Activated T-cell treated with anti-CD3 and anti-CD28 coated beads, Interleukin-2, amount 50 U/mL, for 72 hours (primary cell): ENCODE measurements at places on chromosomes 3 and 15.

DNA sequence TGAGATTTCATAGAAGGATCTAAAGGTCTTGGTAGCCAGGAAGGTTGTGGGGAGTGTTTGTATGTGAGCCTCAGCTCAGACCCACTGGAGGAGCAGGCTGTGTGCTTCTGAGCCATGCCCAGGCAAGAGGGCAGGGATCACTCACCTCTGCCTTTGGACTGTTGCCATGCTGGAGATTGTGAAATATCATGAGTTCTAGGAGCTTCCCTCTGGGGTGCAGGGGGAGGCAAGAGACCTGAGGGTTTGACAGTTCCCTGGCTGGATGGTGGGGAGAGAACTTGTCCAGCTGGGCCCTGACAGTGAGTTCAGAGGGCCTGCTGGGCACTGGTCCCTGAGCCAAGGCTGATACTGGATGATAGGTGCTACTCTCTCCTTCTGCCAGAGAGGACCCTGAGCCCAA is 6.0 kb downstream of the SLC6A1 start:
- no peak for DNase-seq

DNA sequence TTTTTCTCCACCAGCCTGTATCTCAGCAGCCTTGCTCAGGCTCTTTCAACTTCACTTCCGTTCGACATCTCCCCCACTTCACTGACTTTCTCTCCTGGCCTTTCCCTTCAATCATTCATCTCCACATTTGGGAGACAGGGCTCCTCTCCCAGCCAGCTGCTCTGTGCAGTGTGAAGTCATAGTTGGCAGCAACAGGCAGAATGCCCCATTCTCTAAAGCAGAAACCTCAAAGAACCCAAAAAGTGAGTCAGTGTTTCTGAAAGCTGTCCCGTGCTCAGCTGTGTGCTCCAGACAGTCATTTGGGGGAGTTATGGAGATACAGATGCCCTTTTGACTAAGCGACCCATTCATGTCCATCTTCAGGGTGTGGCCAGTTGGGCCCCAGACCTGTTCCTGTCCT is 54.3 kb downstream of the NTRK3 start:
- no peak for DNase-seq

DNA sequence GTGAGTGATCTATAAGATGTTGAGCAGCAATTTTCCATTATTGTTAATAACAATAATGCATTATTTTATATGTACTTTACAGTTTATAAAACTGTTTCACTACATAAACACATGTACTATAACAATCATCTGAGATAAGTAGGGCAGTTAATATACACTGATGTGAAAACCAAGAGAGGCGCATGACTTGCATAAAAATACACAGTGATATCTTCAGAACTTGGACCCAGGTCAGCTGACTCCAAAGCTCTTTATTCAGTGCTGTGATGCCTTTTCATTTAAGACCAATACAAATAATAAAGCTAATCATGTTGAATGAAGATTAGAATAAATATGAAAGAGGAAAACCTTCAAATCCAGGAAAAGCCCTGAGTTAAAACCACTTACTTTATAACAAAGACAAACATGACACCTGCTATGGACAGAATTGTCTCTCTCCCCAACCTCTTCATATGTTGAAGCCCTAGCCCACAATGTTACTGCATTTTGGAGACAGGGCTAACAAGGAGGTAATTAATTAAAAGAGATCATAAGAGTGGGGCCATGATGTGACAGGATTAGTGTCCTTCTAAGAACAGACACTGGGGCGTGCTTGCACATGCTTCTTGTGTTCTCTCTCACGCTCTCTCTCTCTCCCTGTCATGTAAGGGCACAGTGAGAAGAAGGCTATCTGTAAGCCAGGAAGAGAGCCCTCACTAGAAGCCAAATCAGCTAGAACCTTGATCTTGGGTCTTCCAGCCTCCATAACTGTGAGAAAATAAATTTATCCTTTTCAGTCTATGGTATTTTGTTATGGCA is 55.8 kb upstream of the TSPAN3 start:
- no peak for DNase-seq

DNA sequence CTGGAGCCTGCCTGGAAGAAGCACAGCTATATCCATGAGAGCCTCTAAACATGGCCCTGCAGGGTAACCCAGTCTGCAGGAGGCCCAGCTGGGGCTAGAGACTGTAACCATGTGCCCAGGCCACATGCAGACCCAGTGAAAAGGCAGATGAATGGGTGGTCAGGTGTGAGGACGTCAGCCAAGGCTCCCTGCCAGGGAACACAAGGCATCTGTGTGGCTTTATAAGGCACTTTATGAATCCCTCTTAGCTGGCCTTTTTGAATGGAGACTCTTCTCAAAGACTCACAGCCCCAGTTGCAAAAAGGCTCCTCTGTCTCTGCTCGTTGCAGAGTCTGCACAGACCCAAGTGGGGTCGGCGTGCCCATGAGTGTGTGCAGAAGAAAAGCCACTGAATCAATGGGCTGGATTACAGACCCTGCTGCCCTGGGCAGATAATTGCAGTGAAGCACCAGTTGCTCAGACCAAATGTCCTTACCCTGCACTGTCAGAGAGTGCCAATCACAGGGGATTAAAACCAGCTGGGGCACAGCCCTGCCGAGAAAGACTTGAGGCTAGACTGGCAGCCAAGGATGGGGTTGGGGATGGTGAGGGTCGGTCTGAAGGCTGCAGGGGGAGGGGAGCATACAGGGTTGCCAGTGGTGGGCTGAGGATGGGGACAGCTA is 154.2 kb downstream of the RAB11A start:
- no peak for DNase-seq

DNA sequence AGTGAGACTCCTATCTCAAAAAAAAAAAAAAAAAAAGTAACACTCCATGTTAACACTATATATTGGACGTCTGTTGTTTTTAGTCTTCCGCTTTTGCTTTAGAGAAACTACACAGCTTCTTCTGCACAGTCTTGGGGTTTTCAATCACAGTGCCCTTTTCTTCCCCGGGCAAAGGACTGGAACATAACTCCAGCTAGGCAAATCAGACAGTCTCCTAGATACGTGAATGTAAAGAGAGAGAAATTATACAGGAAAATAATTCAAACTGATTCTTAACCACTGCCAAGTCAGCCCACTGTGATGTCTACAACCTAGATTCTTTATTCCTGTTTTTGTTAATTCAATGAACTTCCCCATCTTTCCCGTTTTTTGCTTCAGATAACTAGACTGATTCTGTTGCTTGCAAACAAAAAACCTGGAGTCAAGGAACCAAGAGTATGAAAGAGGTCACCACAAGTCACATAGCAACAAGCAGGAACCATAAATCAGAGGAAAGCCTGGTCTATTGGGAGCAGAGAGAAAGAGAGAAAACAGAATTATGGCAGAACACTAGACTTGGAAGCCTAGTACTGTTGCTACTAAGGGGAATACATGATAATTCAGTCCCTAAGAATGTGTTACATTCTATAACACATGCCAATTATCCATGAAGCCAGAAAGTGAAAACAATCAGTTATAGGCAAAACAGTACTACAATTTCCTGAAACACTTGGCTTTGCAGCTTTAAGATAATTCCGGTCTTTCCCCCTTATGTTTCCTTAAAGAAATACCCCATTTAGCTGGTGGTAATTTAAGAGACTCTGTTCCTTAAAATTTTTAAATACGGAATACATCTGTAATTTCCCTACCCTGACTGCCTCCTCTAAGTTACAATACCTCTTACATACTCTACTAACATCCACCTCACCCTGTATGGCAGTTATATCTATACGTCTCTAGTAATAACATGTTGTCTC is 63.1 kb downstream of the TBL1XR1 start:
- DNase-seq: no peak

DNA sequence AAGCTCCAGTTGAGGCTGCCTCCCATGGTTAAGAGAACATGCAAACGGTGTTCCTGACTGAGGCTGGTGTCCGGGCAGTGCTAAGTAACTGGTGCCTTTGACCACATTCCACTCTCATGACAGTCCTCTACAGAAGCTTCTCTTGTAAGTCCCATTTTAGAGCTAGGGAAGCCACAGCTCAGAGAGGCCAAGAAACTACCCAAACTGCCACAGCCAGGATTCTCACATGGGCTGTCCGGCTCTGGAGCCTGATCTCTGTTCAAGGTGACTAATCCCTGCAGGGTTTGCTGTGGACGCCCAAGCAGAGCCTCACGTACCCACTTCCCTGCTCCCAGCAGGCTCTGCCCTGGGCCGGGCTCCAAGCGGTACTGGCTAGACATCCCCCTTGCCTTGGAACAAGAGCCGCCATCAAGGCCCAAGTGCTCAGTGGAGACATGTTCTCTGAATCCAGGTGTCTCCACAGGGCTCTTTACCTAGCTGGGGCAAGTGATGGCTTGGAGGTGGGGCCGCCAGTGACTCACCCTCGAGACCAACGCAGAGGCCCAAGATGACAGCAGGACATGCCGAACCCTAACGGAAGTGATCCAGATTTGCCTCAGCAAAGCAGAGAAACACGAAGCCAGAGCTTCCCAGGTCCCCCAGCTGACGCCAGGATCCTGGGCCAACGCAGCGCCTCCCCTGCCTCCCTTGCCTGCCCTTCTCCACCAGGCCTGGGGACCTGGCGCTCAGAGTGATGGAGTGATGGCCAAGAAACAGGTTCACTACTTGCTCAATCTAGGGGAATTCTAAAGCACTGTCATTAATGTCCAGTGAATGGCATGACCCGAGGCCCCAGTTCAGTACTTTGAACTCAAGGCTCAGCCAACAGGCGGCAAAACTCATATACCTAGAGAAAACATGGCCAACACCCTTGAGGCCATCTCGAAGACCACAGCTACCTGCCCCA is 24.4 kb downstream of the KLHL25 start:
- no peak for DNase-seq

GRCh38 chr3:12991861-12992281 is 81.4 kb downstream of the IQSEC1 start:
- DNase-seq: no peak

DNA sequence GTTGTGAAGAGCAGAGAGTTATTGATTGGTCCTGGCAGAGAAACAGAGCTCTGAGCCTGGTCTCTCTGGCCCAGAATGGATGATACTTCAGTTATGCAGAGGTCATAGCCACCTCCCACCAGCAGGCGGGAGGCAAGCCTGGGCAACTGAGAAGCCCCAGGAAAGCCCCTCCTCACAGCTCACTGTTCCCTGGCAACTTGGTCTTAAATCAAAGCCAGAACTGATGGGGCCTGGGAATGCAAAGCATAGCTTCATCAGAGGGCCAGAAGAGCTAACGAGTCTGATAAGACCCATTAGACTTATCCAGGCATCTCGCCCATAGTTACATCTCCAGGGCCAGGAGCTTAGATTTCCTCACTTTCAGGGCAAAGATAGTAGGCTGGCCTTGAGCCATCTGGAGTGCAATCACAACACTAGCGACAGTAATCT is 5.5 kb upstream of the COLQ start:
- peak; percentile 6 for DNase-seq

DNA sequence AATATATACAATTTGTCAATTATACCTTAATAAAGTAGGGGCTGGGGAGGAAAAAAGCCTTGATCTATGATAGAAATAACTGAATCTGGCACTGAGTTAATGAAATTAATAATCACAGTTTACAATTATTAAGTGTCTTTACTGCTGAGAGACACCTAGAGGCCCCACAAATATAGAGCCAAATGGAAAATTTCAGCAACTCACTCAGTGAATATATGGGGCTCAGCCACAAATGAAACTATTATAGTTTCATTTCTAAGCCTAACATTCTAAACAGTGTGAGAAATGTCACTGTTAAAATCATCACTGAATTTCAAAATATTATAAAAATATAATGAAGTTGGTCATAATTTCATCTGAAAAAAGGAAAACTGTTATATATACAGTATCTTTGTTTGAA is 40.3 kb downstream of the GNB4 start:
- no peak for DNase-seq

- DNase-seq: no peak
Measured at GRCh38 chr15:95142531-95142930, 911.2 kb downstream of the MCTP2 start.

DNA sequence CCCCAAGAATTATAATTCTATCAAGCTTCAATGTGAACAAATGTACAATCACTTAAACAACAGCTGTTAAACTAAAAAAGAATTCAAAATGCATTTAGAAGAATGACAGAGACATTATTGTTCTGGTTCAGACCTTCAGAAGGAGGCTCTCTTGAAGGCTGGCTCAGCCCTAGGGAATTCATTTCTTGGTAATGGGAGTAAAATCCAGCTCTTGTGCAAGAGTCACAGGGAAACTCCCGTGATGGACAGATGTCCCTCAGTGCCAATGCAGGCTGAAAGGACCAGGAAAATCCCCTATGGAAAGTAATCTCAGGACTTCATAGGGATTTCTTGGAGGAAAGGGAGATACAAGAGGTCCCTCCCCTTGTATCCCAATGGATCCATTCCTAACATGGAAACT is 149.9 kb upstream of the STT3B start:
- no peak for DNase-seq

GRCh38 chr15:84891339-84891738 is 6.9 kb downstream of the SLC28A1 start:
- no peak for DNase-seq

DNA sequence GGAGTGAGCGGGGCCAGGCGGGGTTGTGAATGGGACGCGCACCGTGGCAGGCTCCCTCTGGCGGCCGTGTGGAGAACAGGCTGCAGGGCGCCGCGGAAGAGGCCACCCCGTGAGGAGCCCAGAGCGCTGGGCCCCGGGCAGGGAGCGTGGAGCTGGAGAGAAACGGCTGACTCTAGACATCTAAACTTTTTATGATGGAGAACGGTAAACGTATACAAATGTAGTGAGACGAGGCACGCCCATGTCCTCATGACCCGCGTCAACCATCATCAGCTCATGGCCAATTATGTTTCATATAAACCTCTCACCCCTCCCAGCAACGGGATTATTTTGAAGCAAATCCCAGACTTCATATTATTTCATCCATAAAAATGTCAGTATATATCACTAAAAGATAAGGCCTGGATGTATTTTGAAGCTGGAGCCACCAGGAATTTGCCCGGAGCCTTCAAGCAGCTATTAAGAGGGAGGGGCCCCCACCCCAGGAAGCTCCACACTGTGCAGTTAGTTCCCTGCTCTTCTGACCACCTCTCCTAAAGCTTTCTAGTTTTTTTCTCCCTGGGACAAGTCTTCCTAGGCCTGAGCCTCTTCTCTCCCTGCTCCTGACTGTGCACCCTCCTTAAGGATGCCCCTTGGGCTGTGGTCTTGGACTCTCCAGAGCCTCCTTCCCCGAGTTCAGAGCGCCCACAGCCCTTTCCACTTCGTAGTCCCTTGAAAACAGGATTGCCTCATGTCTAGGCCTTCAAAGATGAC is 149.5 kb downstream of the SMAD6 start:
- peak; percentile 86 for DNase-seq

- no peak for DNase-seq
Measured at GRCh38 chr3:129625072-129625874, 18.8 kb upstream of the PLXND1 start.

GRCh38 chr3:72205297-72205826 is 420.4 kb upstream of the PROK2 start:
- DNase-seq: no peak

DNA sequence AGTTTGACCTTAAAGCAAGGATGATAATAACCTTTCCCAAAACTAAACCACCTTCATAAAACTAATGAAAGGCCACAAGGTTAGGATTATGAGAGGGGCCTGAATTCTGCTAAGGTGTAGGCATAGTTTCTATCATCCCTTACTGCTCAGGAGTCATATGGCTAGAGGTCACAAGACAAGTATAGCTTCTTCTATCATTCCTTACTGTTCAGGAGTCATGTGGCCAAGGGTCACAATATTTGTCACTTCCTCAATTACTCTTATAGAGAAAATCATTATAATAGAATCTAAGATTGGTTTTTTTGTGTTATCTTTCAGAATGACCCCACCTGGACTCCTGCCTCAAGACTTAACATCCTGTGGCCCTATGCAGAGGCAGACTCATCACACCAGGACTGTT is 36.6 kb downstream of the HERC1 start:
- no peak for DNase-seq

- DNase-seq: no peak
Measured at GRCh38 chr15:90703455-90703854, 13.7 kb upstream of the BLM start.

GRCh38 chr3:69660631-69661030 is 78.6 kb upstream of the MITF start:
- DNase-seq: no peak
